ENCODE measurements at places on chromosomes 7 and 10.

GRCh38 chr7:101479217-101479616 lies 116.5 kb downstream of the COL26A1 start:
- DNase-seq: no peak

- no peak for DNase-seq
Measured at GRCh38 chr10:17585016-17585415, 32.2 kb downstream of the HACD1 start.

- no peak for DNase-seq
Measured at GRCh38 chr7:88071994-88072714, 138.1 kb downstream of the ADAM22 start.

DNA sequence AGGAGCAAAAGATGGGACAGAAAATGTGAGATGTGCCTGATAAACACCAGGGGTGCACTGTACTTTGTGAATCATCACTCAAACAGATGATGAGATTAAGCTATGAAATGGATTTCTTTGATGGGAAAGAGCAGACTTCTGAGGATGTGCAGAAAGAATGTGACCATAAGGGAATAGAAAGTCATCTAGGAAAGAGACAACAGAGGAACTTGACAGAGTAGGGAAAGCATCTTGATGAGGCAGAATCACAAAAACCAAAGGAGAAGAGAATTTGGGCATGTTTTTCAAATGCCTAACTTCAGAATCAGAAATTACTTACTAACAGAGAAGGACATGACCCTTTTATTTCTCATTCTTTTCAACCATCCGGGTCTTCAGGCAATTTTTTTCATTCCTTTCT lies 82.4 kb upstream of the LRRTM3 start:
- no peak for DNase-seq

- no peak for DNase-seq
Measured at GRCh38 chr10:33353334-33353733, 18.9 kb upstream of the NRP1 start.

DNA sequence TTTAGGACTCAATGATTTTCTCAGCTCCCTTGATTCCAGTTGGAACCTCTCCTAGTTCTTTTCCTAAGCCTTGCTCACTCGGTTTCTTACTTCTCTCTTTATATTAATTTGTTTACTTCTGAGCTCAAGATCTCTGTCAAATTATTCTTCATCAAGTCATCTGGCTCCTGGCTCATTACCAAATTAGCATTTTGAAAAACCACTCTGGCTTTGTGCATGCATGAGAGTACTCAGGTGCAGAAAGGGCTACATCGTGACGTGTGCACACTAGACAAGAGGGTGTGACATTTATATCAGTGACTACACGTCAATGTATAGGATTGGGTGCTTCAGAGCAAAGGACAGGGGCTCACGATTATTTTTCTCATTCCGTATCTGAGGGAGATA lies 645.7 kb upstream of the DPP6 start:
- DNase-seq: no peak

- DNase-seq: no peak
Measured at GRCh38 chr10:120980279-120981255, 129.4 kb downstream of the WDR11 start.

- DNase-seq: no peak
Measured at GRCh38 chr10:43041422-43042342, 35.2 kb upstream of the RET start.

- no peak for DNase-seq
Measured at GRCh38 chr7:1112625-1113547, 25.0 kb downstream of the GPER1 start.

DNA sequence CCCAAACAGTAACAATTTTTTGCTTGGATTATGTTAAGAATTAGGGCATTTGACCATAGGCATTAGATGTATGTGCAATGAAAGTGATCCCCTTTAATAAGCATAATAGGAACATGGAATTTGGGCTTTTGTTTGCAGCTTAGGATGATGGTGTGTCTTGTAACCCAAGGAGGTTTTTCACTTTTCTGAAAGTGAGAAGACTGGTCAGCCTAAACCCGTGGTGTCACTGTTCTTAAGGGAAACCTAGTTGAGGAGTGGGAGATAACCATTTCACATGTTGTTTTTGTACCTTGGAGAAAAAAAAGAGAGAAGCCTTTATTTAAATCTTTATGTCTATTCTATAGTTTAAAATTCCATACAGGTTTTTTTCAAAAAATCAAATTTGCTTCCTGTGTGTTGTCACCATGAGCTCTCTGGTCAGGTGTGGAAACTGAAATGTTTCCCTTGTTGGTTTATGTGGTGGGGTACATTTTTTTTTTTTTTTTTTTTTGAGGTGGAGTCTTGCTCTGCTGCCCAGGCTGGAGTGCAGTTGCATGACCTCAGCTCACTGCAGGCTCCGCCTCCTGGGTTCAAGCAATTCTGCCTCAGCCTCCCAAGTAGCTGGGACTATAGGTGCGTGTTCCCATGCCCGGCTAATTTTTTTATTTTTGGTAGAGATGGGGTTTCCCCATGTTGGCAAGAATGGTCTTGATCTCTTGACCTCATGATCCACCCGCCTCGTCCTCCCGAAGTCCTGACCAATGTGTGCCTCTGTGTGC lies 7.7 kb downstream of the CCM2 start:
- no peak for DNase-seq

DNA sequence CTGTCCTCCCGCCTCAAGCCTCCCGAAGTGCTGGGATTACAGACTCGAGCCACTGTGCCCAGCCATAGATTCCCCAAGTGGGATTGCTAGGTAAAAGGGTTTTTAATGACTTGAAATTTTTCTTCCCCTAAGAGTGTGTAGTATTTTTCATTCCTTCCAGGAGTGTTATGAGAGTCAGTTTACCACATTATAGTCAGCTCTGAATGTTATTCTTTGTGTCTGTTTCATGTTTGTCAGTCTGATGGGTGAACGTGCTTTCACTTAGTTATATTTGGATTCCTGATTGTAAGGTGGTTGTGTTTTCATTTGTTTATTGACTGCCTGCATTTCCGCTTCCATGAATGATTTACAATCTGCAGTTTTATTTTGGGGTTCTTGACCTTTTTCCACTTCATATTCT lies 6.3 kb downstream of the ZNF212 start:
- DNase-seq: no peak

DNA sequence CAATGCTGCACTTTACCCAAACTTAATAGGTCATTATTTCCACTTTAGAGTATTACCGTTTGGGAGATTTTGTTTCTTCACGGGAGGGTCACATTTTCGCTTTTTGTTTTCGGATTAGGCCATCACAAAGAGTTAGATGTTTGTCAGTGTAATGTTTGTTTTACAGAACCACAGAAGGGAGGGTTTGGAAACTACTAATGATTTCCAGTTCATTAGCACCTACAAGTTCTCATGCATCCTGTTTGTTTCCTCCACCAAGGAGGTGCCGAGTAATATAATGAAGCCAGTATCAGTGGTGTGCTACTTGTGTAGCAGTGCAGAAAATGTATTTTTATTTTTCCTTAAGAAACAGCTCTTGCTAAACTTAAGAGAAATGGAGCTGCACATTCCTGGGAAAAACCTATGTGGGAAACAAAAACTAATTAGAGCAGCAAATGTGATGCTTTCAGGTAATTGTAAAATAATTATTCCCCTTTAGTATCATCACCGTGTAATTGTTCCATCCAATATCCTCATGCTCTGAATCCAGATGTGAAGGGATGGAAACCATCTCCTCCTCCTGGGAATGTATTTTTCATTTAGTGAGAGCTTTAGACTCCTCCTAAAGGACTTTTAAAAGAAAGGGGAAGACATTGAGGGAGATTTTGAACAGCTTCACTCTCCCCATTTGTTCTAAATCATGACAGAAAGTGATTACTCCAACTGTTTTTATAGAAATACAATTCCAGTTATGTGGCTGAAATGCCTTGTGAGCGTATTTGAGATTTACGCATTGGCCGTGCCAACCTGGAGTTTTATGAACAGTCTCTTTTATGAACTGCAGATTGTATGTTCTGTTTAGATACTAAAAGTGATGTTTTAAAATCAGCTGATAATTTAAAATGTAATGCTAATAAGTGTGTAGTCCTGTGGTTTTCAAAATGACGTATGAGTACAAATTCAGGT lies 5.6 kb downstream of the CELF2 start:
- DNase-seq: no peak

- DNase-seq: no peak
Measured at GRCh38 chr10:14712991-14713424, 61.7 kb downstream of the FAM107B start.

GRCh38 chr7:100352984-100353684 lies 4.8 kb upstream of the PILRB start:
- no peak for DNase-seq

- DNase-seq: no peak
Measured at GRCh38 chr10:71538608-71539260, 142.0 kb downstream of the CDH23 start.

- DNase-seq: no peak
Measured at GRCh38 chr7:151884312-151885201, 7.6 kb upstream of the PRKAG2 start.

DNA sequence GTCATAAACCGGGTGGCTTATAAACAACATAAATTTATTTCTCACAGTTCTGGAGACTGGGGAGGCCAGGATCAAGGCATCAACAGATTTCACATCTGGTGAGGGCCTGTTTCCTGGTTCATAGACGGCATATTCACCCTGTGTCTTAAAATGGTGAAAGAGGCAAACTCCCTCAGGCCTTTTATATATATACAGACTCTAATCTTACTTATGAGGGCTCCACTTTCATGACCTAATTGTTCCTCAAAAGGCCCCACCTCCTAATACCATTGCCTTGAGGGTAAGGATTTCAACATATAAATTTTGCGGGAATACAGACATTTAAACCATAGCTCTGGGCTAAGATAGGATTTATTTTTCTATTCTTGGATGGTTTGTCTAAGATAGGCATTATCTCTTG lies 187.2 kb downstream of the PPP1R3A start:
- DNase-seq: no peak

DNA sequence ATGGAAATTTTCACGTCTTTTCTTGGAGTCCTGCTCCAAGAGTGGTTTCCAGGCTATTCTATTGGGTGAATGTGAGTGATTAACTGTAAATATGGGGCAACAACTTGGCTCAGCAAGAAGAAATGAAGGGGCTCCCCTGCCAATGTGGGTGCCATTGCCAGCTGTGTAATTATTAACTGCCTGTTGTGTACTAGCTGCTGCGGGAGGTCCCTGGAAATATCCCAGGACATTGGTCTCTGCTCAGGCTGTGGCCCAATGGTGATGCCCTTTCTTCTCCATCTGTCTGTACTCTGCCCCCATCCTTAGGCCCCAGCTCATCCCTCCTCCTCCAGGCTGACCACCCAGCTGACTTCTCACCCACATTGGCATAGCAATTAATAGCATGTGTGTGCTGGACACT lies 29.4 kb downstream of the NPTX2 start:
- no peak for DNase-seq

GRCh38 chr10:27558612-27559020 lies 54.5 kb downstream of the RAB18 start:
- peak; percentile 46 for DNase-seq

- peak; percentile 45 for DNase-seq
Measured at GRCh38 chr7:26167303-26167934, 15.4 kb downstream of the NFE2L3 start.

DNA sequence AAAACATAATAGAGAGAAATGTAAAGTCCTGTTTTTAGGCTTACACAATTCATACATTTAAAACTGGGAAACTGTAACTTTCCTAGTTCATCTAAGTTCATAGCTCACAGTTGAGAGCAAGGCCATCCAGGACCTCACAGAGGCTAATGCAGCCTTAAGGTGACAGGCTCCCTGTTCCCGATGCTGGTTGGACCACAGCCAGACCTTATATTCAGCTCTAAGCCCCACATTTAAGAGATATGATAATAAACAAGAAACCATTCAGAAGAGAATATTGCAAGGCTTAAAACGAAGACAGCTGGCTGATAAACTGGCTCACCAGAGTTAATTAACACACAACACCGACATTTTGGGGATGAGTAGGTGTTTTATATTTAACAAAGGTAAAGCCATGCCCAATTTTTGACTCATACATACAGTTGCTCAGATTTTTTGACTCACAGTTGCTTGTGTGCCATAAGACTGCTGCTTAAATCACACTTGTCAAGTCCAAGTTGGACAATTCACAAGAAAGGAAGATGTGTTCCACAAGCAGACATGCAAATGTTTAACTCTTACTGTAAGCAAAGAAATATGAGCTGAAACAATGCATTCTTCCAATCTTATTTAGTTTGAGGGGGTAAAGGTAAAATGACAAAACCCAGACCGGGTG lies 41.1 kb upstream of the TMEM213 start:
- no peak for DNase-seq

DNA sequence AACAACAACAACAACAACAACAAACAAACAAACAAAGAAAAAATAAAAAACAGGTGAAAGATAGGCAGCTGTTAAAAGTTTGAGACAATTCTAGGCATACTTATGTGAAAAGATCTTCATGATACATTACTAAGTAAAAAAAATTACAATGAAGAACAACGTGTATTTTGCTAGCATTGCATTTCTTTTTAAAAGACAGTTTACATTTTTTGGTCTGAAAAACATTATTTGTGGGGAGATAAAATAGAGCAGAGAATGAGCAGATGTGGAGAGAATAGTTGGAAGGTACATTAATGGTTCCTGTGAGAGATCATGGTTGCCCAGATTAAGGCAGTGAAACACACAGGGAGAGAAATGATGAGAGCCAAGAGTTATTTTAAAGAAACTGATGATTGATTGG lies 210.2 kb upstream of the MKLN1 start:
- no peak for DNase-seq

DNA sequence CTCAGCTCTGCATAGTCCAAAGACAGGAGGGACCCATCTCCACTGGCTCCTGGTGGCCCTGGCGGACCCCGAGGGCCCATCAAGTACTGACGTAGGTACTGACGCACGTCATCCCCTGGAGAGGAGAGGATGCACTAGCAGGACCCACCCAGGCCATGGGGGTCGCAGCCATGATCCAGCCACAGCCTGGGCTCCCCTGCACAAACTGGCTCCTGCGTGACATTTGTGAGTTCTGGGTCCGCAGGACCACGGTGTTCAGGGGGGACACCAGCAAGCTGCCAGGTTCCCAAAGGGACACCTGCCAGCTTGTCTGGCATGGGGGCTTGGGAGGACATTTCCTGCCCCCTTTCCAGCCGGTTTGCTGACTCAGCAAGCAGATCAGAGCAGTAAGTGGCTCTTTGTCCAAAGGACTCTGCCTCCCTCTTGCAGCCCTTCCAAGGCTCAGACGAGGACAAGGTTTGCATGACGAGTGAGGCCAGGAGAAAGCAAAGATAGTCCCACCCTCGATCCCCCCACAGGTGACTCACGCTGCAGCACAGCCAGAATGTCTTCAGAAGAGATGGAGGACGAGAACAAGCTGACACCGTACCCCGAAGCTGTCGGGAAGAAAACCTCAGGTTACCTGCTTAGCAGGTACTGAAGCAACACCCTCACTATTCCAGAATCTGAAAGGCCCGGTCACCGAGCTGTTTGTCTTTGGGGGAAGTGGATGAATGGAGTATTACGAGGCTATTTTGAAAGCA lies 49.0 kb downstream of the COL17A1 start:
- DNase-seq: no peak

- DNase-seq: no peak
Measured at GRCh38 chr10:103145860-103146466, 47.1 kb downstream of the NT5C2 start.

GRCh38 chr10:31758495-31758894 lies 170.1 kb downstream of the ARHGAP12 start:
- no peak for DNase-seq

- DNase-seq: no peak
Measured at GRCh38 chr10:101940916-101941315, 97.3 kb upstream of the KCNIP2 start.

Data from CD4-positive, alpha-beta T cell treated with Interleukin-4 for 1 hour (primary cell).